RPMI8226 (cell line): ENCODE measurements at places on chromosomes 6 and 20.
A peak's percentile ranks its signal among the peaks of the same experiment; 100 is the strongest.

- DNase-seq: no peak
Measured at GRCh38 chr6:100897671-100898070, 16.5 kb upstream of the ASCC3 start.

DNA sequence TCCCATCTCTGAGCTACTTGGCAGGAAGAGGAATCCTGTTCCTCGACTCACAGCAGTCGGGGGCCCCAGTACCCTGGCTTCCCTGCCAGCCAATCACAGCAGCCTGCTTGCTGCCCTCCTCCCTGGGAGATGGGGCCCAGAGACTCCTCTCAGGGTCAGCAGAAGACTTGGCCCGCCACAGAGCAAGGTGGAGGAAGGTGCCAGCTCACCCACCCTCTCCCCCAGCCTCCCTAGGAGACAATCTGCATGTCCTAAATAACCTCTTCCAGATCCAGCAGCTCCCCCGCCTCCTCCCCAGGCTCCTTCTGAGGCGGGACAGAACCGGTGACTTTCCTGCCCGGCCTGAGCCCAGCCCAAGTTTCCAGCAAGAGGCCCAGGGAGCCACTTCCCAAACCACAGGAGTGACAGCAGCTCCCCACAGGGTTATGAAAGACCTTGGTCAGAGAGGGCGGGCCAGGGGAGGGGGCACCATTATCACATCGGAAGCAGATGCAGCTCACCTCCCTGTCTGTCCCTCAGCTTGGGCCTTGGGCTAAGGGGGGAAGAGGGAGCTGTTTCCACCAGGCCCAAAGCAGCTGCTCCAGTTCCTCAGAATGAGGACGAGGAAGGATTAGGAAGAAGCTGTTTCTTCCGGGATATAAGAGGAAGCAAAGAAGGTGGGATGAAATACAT is 2.3 kb downstream of the CCND3 start:
- DNase-seq: no peak

- DNase-seq: no peak
Measured at GRCh38 chr6:56040889-56041301, 165.5 kb upstream of the BMP5 start.

DNA sequence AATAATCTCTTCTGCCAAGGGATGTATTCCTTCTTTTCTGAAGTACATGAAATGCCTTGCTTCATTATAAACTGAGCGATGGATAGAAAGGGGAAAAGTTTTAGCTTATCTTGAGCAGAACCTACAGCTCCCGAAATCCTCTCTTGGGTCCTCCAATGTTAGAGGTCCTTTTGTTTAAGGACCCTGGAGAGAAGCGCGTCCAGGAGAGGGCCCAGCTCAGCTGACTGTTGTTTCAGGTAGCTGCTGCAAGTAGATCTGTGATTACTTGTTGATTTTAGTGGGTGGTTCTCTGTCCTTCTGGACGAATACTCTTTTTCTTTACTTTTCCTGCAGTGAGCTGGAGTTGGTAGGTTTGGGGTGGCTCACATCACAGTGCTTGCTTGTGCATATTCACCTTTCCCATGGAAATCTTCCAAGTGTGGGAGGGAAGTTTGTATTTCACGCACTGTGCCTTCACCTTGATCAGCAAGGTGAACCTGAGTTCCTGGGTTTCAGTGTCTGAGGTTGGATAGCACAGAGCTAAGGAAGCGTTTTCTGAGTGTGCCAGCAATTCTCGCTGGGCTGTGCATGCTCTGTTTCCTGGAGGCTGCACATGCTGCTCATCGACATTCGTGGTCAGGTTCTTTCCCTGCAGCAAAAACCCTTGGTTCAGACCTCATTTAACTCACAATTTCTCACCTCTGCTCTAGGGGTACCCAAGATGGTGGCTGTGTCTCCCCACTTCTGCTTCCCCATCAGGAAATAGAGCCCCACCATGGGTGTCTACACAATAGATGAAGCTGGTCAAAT is 176.3 kb downstream of the JARID2 start:
- no peak for DNase-seq

DNA sequence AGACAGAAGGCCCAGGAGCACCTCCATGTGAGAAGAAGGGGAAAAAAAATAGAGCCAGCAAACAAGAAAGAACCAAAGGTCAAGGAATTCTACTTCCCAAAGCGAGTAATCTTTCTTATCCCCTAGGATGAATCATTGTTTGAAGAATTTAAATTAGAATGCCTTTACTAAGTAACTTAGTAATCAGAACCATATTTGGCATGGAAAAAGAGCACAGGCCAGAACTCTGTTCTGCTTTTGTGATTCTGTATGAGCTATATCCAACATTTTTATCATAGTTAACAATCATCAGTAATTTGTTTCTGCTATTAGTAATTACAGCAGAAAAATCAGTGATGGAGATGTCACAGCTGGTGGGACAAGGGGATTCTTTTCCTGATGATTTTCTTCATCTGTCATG is 228.8 kb upstream of the FAM83B start:
- no peak for DNase-seq

GRCh38 chr20:7137395-7138151 is 370.1 kb downstream of the BMP2 start:
- no peak for DNase-seq

DNA sequence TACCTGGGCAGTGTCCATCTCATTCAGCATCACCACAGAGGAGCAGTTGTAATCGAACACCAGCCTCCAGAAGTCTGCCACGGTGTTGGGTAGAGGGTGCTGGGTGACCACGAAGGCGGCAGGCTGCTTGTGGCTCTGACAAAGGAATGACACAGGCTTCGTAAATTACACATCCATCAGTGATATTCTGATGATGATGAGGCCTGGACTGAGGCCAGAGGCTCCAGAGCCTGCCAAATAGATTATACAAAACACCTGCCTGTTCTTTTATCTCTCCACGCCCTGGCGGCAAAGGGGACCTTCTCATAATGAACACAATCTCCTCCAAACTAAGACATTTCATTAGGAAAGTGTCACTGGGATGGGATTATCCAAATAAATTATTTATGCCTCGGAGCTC is 480.2 kb upstream of the CHD6 start:
- peak; percentile 47 for DNase-seq

GRCh38 chr6:138455746-138456400 is 43.4 kb downstream of the NHSL1 start:
- DNase-seq: no peak

DNA sequence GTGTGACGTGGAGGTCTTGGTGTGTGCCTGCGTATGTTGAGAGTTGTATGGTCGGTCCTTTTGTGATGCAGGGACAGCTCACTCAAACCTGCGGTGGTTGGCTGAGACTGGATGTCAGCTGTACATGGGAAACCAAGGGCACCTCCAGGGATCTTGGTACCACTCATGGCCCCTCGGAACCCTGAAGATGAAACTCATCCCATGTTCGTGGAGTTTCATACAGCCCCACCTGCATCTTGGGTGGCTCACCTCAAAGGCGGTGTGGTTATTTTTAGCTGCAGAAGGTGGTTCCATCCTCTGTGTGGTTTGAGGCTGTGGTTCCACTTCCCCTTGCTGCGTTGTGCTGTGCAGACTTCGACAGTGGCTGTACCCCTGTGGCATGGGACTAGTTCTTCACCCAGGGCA is 52.6 kb upstream of the SLC22A1 start:
- peak; percentile 87 for DNase-seq

DNA sequence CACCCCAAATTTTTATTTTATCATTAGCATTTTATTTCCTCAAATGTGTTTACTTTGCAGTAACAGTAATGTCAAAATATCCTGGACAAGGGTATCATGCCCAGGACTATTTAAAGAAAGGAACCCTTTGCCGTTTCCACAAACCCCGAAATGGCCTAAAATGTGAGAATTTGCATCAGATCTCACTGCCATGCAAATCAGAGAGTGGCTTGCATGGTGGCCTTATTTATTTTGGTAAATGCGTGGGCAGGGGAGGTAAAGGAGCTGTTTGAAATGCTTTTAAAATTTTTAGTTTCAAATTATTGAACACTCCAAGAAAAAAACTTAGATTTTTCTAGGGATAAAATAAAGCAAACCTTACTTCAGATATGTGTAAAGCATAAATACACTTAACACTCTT is 43.8 kb downstream of the ADAT2 start:
- DNase-seq: no peak

DNA sequence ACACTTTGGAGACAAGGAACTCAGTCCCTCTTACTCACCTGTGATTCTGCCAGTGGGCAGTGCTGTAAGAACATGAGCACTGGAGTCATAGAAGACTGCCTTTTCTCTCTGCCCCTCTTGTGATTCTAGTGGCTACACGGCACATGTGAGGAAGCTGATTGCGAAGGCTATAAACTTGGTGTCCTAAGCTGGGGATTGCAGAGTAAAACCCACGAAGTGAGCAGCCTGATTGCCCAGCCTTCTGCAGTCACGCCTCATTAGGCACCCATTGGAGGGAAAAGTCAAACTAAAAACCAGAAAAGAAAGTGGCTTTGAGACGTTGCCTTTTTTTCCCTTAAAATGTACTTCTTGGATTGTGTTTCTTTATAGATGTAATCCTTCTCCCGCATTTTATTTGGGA is 748.4 kb upstream of the CHD6 start:
- no peak for DNase-seq

- no peak for DNase-seq
Measured at GRCh38 chr6:165872811-165873210, 209.8 kb upstream of the PDE10A start.

DNA sequence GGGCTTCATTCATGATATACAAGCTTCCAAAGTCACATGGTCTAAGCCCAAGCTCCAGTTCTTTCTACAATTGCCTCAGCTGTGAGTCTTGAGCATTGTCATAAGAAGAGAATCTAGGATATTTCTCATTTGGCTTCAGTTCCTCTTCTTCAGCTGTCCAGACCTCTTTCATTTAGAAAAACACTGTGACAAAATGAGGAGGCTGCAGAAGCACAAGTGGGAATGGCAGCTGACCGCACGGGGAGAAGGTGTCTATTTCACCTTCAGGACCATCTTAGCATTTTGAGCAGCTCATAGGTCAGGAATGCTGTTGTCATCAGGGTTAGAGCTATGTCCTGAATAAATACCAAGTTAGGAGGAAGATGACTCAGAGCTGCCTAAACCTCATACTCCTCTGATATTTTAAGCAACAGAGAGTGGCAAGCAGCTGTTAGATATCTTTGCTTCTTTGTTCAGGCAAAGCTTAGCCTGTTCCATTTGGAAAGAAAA is 390.1 kb upstream of the CITED2 start:
- peak; percentile 73 for DNase-seq

DNA sequence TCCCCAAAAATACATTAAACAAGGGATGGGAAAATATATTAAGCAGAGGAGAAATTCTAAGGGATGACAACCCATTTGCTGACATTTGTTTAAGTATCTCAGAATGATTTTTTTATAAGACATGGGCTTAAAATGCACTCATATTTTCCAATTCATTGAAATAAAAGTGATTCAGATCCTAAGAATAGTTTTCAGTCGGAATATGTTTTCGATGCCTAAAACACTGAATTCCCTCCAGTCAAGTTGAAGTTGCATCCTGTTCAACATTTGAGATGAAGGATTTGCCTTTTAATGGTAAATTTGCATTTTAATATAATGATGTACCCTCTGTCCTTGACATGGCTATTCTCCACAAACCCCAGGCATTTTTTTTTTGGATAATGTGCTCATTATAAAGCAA is 79.3 kb downstream of the PTCHD4 start:
- DNase-seq: no peak

DNA sequence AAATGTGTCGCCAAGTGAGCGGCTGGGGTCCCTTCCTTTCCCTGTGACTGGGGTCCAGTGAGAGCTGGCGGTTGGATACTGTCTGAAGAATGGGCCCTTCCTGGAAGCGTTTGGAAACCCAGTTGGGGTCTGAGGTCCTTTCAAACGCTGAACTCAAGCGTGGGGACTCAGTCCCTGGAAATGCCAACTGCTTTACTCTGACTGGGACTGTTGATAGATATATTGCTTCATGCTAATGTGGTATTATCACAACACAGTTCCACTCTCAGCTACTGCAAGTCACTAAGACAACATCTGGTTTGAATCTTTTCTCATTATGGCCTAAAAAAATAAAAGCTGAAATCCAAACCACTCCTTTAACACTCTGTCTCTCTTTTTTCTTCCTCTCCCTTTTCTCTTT is 23.7 kb upstream of the PSMF1 start:
- DNase-seq: no peak

DNA sequence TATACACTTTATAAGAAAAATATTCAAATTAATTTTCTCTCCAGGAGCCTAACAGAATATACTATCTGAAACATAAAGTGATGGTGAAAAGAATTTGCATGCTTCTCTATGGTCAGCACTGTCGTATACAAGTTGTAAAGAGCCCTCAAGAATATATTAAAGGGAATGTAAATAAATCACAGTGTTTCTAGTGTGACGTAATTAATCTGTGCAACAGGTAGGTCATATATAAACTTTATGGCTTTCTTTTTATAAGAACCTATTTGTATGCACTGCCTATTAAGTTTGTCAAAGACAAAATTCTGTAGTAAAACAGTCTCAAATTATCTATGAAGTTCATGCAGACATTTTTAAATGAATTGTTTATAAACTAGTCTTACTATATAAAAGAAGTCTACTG is 347.9 kb upstream of the EYS start:
- no peak for DNase-seq

- no peak for DNase-seq
Measured at GRCh38 chr6:137265561-137266308, 46.5 kb upstream of the IFNGR1 start.

DNA sequence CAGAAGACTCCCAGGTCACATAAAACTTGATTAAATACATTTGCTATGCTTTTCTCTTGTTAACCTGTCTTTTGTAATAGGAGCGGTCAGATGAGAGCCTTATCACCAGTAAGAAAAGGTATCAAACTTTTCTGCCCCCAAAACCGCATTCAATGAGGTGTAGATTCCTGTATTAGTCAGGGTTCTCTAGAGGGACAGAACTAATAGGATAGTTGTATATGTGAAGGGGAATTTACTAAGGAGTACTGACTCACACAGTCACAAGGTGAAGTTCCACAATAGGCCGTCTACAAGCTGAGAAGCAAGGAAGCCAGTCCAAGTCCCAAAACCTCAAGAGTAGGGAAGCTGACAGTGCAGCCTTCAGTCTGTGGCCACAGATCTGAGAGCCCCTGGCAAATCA is 32.7 kb downstream of the PTPRK start:
- DNase-seq: no peak

GRCh38 chr6:95768539-95768938 is 191.2 kb downstream of the MANEA start:
- no peak for DNase-seq

DNA sequence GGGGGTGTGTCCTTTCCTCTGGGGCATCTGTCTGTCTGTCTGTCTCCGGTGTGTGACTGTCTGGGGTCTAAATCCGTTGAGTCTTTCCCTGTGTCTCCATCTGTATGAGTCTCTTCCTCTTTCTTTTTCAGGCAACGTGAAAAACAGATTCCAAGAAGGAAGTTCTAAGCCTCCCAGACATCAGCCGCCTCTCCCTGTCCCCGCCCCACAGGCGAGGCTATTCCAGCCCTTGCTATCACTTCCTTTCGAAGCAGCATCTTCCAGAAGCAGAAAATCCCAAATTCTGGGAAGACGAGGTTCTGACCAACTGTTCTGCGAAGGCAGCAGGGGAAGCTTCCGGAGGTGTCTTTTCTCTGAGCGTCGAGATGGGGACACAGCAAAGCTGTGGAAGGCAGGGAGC is 34.0 kb downstream of the PMEPA1 start:
- no peak for DNase-seq
